Iris pigment epithelial cell (primary cell): ENCODE measurements at places on chromosomes 3 and 15.

DNA sequence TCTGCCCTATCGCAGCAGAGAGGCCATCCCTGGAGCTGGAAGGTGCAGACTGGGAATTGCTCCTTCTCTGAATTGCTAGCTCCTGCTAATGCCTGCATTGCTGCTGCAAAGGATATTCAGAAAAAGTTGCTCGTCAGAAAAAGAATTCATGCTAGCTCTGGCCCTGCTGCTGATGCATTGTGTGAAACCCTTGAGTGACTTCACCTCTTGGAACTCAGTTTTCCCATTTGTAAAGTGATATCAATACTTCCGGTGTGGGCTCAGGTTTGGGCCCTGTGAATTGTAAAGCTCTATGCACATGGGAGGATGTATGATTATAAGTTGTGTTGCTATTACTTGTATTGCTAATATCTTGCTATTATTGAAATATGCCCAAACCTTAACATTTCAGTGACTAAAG, 11.4 kb downstream of the SQOR start:
- DNase-seq = peak; percentile 81

DNA sequence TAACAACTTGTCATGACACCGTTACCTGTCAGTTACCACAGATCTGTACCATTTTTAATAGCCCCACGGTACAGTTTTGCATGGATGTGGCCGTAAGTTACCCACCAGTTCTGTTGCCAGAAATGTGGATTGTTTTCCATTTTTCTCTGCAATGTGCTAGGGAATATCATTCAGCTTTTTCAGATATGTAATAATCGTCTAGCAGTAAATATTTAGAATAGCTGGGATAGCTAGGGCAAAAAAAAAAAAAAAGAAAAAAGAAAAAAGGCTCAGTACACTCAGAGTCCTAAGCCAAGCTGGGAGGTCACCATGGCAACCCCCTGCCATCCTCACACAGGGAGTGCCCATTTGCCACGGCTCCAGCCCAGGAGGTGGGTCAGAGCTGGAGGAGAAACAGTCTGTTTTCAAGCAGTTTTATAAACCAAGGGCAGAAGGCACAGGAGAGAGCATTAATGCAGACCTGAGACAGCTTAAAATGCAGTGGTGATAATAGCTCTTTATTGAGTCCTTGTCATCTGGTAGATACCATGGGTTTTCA, 25.2 kb downstream of the PAQR5 start:
- no peak for DNase-seq

DNA sequence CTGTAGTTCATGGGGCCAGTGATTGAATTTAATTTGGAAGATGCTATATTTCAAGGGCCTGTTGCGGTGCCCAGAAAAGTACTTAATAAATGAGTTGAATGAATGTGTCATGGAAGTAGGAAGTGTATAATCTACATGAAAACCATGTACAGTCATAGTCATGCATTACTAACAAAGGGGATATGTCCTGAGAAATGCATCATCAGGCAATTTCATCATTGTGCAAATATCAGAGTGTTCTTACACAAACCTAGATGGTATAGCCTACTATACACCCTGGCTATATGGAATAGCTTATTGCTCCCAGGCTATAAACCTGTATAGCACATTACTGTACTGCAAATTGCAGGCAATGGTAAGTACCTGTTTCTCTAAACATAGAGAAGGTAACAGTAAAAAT, 10.7 kb upstream of the MYO5C start:
- peak; percentile 79 for DNase-seq

DNA sequence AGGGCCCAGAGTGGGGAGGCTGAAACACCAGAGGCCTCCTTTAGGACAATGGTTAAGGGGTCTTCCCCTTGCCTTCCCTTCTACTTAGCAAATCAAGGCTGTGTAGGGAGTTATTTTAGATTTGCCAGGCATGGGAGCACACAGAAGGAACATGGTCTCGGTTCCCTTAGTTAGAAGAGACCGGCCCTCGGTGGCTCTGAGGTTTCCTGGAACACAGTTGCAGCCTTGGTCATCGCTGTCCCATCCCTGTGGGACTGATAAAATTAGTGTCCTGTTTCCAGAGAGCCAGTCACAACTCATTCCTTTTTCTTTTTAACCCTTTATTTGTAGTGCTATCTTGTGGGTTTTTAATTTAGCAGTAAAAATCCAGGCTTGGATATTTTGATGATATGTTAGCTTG, 81.4 kb downstream of the CRTC3 start:
- DNase-seq = no peak

GRCh38 chr15:90873998-90874605, 5.7 kb downstream of the FURIN start:
- peak; percentile 44 for DNase-seq

DNA sequence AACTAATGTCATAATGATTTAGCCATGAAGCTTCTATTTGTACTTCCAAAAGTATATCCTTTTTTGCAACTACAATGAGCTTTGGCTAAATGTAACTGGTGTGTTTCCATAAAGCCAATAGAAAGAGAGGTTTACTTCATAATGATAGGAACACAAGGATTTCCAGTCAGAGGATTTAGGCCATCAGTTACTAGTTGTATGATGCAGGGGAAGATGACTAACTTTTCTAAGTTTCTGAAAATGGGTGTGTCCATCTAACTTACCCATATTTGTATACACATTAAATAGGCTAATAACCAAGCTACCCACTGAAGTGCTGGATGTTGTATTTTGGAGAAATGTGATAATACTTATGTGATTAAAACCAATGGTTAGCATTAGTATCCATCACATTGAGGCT, 55.7 kb downstream of the SLC4A7 start:
- DNase-seq = peak; percentile 15

DNA sequence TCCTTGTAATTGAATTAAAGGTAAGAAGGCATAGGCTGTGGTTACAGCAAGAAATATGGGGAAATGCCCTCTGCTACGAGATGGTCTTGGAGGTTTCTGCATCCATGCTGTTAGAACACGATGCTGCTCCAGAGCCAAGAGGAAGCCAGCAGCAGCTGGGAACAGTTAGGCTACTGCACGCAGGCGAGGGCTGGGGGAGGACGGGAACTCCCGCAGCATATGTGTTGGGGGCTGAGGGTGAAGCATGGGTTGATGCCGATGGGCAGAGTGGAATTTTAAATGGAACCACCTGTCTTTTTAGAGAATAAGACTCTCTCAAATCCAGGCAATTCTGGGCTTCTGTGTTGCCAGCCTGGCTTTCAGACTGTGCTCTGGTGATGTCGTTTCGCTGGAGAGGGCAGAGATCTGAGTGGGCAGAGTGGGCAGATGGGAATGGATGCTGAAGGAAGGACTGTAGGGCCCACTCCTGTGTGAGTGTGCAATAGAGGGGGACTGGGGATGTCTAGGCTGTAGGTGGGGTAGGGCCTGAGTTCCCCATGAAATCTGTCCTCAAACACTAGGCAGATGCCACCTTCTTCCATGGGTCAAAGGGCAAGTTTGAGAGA, 417.0 kb upstream of the TPM1 start:
- no peak for DNase-seq

- no peak for DNase-seq
Observed at GRCh38 chr3:141434255-141434654, 52.6 kb upstream of the RASA2 start.

- DNase-seq = no peak
Observed at GRCh38 chr15:92725171-92725570, 69.6 kb upstream of the FAM174B start.

- no peak for DNase-seq
Observed at GRCh38 chr3:159113221-159113875, 311.5 kb downstream of the MFSD1 start.

- DNase-seq = peak; percentile 99
Observed at GRCh38 chr15:75666823-75667501, 19.2 kb downstream of the SNX33 start.

DNA sequence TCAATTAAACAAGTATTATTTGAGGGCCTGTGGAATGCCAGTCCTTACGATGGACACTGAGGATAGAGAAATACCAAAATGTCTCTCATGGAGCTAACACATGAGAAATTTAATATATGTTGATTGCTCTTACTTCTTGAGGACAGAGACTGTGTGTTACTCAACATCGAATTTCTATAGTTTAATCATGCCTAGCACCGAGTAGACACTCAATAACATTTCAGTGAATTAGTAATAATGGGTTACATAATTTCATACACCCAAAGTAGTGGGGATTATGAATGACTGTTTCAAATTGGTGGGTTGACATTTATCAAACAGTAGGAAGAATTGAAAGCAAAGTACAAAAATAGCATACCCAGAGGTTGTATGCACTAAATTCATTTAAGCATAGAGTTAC, 11.2 kb downstream of the FMN1 start:
- DNase-seq = no peak

GRCh38 chr15:68620721-68621527, 42.1 kb downstream of the CORO2B start:
- peak; percentile 95 for DNase-seq

GRCh38 chr3:140375002-140375401, 302.9 kb upstream of the TRIM42 start:
- no peak for DNase-seq

DNA sequence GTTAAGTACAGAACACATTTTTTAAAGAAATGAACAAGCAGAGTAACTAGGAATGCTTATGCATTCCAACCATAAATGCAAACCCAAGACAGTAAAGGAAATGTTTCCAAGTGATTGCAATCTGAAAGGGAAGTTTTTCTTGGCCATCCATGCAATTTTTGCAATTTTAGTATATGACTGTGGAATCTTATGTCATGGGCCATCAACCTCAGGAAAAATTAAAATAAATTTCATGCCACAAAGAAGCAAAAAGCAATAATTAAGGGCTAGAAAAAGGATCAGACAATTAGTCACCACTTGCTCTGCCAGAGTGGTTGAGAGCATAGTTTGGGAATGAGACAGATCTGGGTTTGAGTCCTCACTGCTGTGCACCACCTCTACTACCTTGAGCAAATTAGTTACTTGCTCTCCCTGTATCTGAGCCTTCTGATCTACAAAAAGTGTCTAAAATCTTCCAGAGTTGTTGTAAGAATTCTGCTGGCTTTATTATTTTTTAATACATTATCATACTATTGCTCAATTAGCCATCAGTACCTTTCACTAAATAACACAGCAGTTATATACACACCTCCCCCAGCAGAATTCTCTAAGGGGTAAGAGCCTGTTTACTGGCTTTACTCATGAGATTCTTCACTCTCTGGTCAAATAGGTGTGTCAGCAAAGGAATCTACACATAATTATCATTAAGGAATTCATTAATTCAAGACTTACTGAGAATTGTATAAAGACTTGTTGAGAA, 49.7 kb upstream of the FBN1 start:
- DNase-seq = peak; percentile 92

DNA sequence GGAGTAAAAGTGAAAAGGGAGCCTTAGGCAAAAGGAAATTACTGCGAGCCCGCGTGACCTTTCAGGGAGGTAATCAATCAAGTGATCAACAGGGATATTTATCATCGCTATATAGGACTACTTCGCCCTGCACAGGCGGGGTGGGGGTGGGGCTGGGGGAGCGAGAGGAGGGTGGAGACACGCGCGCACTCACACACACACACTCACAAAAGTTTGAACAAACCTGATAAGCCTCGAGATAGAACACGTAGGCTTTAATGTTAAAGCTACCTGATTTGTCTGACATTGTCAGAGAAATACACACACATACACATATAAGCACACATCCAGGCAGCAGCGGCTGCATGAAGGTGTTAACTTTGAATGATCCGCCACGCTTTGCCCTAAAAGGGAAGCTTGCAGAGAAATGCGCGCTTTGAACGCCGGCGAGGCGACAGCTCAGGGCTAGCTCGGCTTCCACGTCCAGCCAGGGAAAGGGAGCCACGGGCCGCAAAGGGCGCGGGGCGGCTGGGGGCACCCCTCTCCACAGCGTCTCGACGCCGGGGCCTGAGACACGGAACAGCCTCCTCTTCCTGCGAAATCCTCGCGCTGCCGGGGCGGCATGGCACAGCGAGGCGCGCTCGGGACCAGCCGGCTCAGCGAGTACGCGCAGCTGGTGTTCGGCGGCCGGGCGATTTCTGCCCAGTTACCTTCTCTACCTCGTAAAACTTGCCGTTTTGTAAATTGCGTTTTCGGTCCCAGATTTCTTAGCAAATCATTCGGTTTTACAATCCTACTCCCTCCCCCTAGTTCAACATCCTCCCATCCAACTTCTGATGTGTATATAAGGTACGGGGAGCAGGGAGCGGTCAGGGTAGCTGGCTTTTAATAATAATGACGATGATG, 4.8 kb upstream of the MECOM start:
- peak; percentile 28 for DNase-seq

DNA sequence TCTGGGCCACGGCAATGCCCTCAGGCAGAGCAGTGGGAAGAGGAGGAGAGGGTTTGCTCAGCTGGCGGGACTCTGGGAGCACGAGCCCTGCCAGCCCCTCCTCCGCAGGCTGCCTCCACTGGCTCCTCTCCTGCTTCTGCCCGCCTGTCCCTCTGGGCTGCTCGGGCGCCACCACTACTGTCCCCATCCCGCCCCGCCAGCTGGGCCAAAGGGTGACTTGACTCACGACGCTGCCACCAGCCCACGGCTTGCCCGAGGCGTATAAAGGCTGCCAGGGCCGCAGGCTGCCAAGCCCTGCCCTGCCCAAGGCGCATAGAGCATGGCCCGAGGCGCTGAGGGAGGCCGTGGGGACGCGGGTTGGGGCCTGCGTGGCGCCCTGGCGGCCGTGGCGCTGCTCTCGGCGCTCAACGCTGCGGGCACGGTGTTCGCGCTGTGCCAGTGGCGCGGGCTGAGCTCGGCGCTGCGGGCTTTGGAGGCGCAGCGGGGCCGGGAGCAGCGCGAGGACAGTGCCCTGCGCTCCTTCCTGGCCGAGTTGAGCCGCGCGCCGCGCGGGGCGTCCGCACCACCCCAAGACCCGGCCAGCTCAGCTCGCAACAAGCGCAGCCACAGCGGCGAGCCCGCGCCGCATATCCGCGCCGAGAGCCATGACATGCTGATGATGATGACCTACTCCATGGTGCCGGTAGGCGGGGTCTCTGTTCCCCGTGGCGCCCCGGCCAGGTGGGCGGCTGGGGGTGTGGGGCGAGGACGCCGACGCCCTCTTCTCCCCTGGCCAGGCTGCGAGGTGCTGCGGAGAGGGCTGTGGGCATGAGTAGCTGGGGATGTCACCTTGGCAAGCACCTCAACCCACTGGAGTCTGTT, at the start of gene GLDN:
TSS of gene GLDN (plus strand) at position 290 of the 861 bp plus-strand sequence. CDS start at position 320, 30 bp downstream.
- peak; percentile 36 for DNase-seq

GRCh38 chr3:11774296-11774877, 72.3 kb downstream of the TAMM41 start:
- DNase-seq = peak; percentile 61

- no peak for DNase-seq
Observed at GRCh38 chr3:115099134-115099985, 47.7 kb downstream of the ZBTB20 start.

DNA sequence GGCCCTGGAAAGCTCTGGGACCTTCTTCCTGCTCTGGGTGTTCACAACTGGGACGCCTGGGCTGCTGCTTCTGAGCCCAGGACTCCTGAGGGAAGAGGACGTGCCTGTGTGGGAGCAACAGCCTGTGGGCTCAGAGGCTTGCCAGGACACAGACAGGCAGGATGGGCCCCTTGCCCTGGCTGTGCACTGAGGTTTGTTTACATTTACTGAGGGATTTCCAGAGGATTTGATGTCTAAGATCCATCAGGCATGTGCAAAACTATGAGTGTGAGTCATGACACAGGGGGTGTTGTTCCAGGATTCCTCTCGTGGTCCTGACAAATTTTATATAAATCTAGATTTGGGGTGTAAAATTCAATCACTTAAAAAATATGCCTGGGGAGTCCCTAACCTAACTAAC, 10.6 kb downstream of the CCR9 start:
- DNase-seq = peak; percentile 81

GRCh38 chr15:34813446-34814190, 18.3 kb upstream of the ACTC1 start:
- peak; percentile 27 for DNase-seq

- DNase-seq = no peak
Observed at GRCh38 chr15:59543721-59544547, 67.6 kb upstream of the GCNT3 start.

GRCh38 chr15:85583923-85584390, 203.6 kb downstream of the AKAP13 start:
- DNase-seq = peak; percentile 85
